H1 (cell line): ENCODE measurements at places on chromosomes 12 and 14.

DNA sequence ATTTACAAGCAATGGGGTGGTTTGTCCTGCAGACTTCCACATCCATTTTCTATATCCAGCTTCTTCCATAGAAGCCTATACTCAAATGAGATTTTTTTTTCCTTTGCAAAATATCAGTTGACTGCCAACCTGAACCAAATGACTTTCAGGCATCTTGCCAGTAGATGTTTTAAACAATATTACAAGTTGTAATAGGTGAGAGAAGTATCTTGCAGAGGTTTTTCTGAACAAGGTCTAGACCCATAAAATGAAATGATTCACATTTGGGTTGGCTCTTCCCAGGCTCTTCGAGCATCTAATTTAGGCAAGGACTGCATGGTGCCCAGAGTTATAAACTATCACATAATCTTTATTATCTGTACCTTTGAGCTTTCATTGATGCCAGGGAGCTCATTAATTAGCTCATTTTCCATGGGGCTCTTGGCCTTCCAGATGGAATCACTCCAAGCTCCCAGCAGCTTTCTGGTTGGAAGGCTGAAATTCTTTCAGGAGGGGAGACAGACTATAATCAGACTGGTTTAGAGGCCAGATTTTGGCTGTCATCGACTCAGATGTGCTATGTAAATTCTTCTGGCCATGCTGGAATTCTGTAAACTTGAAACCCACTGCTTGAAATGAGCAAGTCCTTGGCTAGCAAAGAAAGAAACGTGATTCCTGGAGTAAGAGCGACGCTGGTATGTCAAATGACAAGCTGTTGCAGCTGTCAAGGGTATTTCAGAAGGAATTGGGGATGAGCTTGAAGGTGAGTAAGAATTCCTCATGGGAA lies 32.2 kb upstream of the DICER1 start:
- DNase-seq: no peak

GRCh38 chr14:31037709-31038221 lies 11.6 kb upstream of the STRN3 start:
- DNase-seq: no peak

- DNase-seq: no peak
Observed at GRCh38 chr14:37932008-37932407, 275.7 kb upstream of the SSTR1 start.

GRCh38 chr14:99627510-99628381 lies 17.2 kb upstream of the HHIPL1 start:
- no peak for DNase-seq
